ENCODE measurements at places on chromosomes 2 and 18. TPM values are rescaled to one million over a fixed set of nuclear protein-coding genes. Genes with fewer than 3 reads are reported as not detected.

DNA sequence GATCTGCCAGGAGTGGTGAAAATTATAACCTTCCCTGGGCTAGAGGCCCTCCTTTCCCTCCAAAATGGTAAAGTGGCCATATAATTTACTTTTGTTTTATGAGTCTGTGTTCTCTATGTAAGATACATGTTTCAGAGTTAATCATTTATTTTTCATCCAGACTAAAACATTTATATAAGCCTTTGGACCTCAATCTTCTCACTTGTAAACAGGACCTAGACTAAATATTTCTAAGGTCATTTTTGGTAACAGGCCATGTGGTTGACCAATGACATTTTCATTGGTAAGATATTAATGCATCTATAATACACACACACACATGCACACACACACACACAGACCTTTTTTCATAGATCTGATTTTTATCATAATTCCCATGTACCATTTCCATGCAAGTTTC, 79.7 kb upstream of the KCTD1 start:
- no peak overlapping the region for H3K27ac ChIP-seq
- no peak for DNase-seq
- no peaks in the 10 kb centered on the region for H3K36me3 ChIP-seq

GRCh38 chr2:101815739-101816391, 118.4 kb downstream of the MAP4K4 start:
- H3K4me3 ChIP-seq, result no peak overlapping the region
- no peaks in the 10 kb centered on the region for H3K36me3 ChIP-seq
- no peaks in the 10 kb centered on the region for H3K27me3 ChIP-seq
- H3K4me1 ChIP-seq, result peaks cover 5% of the 10 kb centered on the region
- DNase-seq, result no peak
- H3K27ac ChIP-seq, result no peak overlapping the region

DNA sequence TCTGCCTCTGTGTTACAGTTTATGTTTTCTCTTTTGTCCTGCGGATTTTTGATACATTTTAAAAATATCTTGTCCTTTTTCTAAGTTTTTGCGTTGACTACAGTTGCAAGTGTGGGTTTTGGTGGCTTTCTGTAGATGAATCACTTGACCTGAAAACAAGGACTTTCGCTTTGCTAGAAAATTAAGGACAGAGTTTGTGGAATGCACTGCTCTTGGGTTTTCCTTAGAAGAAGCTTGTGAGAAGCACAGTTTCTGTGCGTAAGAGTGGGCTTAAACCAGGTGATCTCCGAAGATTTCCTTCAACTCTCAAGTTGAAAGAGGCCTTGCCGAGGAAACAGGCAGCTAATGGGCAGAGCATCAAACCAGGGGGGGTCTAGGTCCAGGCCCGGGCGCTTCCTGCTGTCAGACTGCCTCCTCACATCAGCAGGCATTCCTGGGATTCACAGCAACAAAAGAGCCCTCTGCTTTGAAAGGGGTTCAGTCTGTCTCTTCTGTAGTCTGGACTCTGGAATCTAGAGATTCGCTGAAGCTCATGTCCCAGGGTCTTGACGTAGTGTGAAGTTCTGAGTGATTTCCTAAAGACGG, 17.3 kb downstream of the NCK2 start:
- no peaks in the 10 kb centered on the region for H3K27me3 ChIP-seq
- no peaks in the 10 kb centered on the region for H3K4me1 ChIP-seq
- no peaks in the 10 kb centered on the region for H3K36me3 ChIP-seq

GALNT5 gene
- total RNA-seq, result 2.6 TPM

DNA sequence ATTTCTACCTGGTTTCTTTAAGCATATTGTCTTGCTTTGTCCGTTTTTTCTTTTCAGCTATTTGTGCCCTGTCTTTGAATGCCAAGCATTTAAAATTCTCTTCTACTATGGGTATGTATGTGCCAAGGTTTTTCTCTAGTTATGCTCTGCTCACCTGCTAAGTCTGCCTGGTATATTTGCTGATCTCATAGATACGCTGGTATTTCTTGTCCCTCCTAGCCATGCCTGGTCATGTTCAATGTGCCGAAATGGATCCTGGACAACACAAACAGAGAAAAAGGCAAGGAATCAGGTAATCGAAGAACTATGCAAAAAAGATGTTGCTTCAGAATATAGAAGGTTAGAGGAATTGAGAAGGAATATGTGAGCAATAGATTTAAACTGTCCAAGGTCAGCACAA, 14.9 kb upstream of the KDM3A start:
- peak; percentile 22 for DNase-seq
- no peak overlapping the region for H3K27ac ChIP-seq
- H3K4me1 ChIP-seq, result no peaks in the 10 kb centered on the region
- H3K27me3 ChIP-seq, result no peaks in the 10 kb centered on the region
- no peaks in the 10 kb centered on the region for H3K36me3 ChIP-seq

GRCh38 chr2:65076345-65076710, 20.1 kb downstream of the CEP68 start:
- peaks cover 7% of the 10 kb centered on the region for H3K4me1 ChIP-seq
- no peak for DNase-seq
- H3K36me3 ChIP-seq, result no peaks in the 10 kb centered on the region
- H3K27me3 ChIP-seq, result no peaks in the 10 kb centered on the region
- no peak overlapping the region for H3K4me3 ChIP-seq
- no peak overlapping the region for H3K27ac ChIP-seq

GRP gene
- total RNA-seq, result 1.4 TPM

AGXT gene
- total RNA-seq, result not detected

GRCh38 chr2:79981316-79981715, 323.2 kb downstream of the LRRTM1 start:
- no peak overlapping the region for H3K4me3 ChIP-seq
- H3K27ac ChIP-seq, result no peak overlapping the region
- DNase-seq, result no peak
- no peaks in the 10 kb centered on the region for H3K36me3 ChIP-seq

DNA sequence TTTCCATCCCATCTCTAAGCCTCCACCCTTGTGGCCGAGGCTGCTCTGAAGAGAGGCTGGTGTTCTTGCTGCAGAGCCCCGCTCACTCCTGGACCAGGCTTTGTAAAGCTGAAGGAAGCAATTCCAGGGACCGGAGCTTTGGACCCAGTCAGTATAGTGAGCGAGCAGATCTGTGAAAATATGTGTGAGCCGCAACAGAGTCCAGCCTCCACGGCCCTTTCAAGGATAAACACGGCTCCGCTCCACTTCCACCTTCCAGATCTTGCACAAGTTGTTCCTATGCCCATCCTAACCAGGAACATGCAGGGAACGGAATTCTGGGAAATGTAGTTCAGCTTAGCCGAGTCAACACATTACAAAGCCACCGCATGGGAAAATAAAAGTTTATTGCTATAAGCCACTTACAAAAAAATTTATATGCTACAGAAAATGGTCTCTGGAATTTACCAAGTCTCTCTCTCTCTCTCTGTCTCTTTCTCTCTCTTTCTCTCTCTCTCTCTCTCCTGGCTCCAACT, 151.7 kb upstream of the ZNF521 start:
- H3K4me3 ChIP-seq, result peak overlapping the region; percentile 16
- no peaks in the 10 kb centered on the region for H3K27me3 ChIP-seq
- no peaks in the 10 kb centered on the region for H3K36me3 ChIP-seq

Measured in prostate gland (tissue), 2 donors.